Kidney (tissue), 22 donors: ENCODE measurements at places on chromosomes 13 and 19. TPM values are rescaled to one million over a fixed set of nuclear protein-coding genes. Genes with fewer than 3 reads are reported as not detected.

GRCh38 chr13:22993148-22993547 lies 187.6 kb upstream of the SGCG start:
- no peak for DNase-seq

- no peak for DNase-seq
Measured at GRCh38 chr19:49554701-49555181, 25.6 kb downstream of the NOSIP start.

GRCh38 chr19:46714444-46715106 lies 2.3 kb downstream of the PRKD2 start:
- DNase-seq, result no peak

Gene LILRB4
- 1.8 TPM for polyA plus RNA-seq

DNA sequence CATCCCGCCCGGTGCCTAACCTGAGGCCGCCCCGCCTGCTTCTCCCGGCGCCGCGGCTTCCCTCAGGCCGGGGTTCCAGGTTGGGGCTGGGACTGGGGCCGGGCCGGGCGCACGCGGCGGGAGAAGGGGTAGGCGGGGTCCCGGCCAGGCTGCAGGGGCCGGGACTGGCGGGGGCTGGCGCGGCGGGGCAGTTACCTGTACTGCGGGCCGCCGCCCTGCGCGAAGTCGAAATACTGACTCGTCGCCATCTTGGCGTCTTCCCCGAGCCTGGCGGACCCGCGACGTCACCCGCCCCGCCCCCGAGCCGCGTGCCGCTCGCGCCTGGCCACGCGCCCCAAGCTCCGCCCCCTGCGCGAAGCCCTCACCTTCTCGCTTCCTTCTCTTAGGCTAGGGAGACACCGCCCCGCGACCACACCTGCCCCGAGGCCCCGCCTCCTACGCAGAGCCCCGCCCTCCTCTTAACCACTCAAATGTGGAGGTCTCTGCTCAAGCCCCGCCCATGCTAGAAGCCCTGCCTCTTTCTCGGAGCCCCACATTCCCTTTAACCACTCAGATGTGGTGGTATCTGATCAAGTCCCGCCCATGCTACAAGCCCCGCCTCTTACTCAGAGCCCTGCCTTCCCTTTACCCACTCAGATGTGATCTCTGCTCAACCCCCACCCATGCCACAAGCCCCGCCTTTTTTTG lies at the start of gene ZFR2:
Gene ZFR2 (minus strand): TSS at position 269 of the 687 bp plus-strand sequence. CDS start 21 bp downstream, at position 248.
- peak; percentile 44 for DNase-seq
